ENCODE measurements at places on chromosomes 6 and 20.
A peak's percentile ranks its signal among the peaks of the same experiment; 100 is the strongest.

DNA sequence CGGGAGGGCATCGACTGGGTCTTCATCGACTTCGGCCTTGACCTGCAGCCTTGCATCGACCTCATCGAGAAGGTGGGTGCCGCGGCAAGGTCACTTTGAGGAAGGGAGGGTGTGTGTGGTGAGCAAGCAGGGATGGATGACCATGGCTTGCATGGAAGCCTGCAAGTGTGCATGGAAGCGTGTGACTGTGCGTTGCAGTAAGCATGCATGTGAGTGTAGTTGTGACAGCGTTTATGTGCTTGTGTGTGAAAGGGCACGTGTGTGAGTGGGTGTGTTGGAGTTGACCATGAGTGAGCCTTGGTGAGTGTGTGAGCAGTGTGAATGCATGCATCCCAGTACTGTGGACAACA is 32.5 kb downstream of the MYH7B start:
- H3K36me3 ChIP-seq: no peaks in the 10 kb centered on the region
- no peak for DNase-seq
- H3K27ac ChIP-seq: no peak overlapping the region
- H3K4me3 ChIP-seq: no peak overlapping the region

DNA sequence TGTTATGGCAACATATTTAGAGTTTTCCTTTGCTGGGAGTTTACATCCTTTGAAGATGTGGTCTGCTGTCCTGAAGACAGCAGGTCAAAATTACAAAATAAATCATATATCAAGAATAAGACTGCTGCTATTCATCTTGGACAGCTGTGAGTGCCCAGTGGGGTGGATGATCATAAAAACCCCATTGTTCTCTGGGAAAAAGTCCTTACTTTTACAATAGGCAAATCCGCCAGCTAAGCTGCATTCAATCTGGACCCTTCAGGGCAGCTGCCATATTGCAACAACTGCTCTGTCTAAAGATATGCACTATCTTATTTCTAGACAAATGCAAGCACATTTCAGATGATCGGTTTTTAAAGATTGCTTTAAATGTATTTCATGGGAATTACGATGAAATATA is 19.4 kb downstream of the CASS4 start:
- no peaks in the 10 kb centered on the region for H3K36me3 ChIP-seq
- peaks cover 16% of the 10 kb centered on the region for H3K4me1 ChIP-seq
- no peaks in the 10 kb centered on the region for H3K27me3 ChIP-seq

DNA sequence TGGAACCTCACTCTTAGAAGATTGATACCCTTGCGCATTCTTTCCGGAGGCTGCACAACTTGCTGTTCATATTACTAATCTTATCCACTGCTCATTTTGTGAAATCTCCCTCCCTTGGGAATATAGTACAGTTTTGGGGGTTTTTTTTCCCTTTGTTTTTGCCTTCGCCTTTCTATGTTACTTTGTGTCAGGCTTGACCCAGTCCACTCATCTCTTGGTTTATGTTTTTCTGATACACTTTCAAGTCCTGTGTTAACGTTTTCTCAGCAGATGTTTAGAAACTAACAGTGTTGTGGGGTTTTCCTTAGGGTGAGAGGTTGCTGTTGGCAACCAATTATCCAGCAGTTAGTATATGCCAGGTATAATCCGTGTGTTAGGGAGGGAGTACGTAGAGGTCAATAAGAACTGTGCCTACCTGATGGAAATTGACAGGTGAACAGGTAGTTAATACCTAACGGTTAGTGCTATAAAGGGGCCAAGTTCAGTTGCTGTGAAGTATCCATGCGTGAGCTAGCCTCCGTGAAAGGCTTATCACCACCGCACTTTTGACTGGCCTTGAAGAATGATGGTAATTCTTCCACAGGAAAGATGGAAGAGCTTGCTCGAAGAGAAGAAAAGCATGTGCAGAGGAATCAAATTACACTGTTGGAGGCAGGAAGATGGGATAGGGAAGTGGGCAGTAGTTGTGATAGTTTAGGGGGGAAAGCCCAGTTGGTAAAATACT is 1.4 kb downstream of the NFYA start:
- peak overlapping the region; percentile 92 for H3K4me3 ChIP-seq
- peak overlapping the region; percentile 94 for H3K27ac ChIP-seq
- DNase-seq: no peak
- peaks cover 17% of the 10 kb centered on the region for H3K36me3 ChIP-seq
- H3K4me1 ChIP-seq: peaks cover 30% of the 10 kb centered on the region

GRCh38 chr6:18328070-18328469 is 59.1 kb upstream of the RNF144B start:
- H3K4me3 ChIP-seq: no peak overlapping the region
- no peak overlapping the region for H3K27ac ChIP-seq
- H3K4me1 ChIP-seq: no peaks in the 10 kb centered on the region
- H3K36me3 ChIP-seq: no peaks in the 10 kb centered on the region

GRCh38 chr6:147821295-147821897 is 312.9 kb downstream of the SAMD5 start:
- H3K27ac ChIP-seq: no peak overlapping the region
- no peaks in the 10 kb centered on the region for H3K4me1 ChIP-seq
- H3K4me3 ChIP-seq: no peak overlapping the region
- no peaks in the 10 kb centered on the region for H3K36me3 ChIP-seq

DNA sequence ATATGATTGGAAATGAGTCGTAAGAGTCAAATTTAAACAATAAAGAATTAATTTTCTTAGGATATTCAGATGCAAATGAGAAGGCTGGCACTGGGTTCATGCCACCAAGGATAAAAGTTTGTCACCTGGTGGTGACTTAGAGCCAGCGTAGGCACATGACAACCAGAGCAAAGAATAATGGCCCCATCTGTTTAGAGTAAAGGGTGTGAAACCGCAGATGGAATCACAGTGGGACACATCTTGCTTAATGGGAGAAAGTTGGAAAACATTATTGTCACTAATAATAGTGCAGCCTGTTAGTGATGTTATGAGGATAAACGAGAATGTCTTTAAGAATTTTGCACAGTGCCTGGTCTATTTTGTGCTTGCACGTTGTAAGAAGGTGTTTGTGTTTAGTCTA is 727.8 kb downstream of the QKI start:
- DNase-seq: no peak
- H3K4me3 ChIP-seq: no peak overlapping the region
- H3K27ac ChIP-seq: no peak overlapping the region
- H3K4me1 ChIP-seq: no peaks in the 10 kb centered on the region

GRCh38 chr6:117449549-117450439 is 24.1 kb upstream of the ROS1 start:
- DNase-seq: peak; percentile 11
- no peak overlapping the region for H3K4me3 ChIP-seq
- no peak overlapping the region for H3K27ac ChIP-seq
- no peaks in the 10 kb centered on the region for H3K4me1 ChIP-seq
- peaks cover 9% of the 10 kb centered on the region for H3K27me3 ChIP-seq
- no peaks in the 10 kb centered on the region for H3K36me3 ChIP-seq

DNA sequence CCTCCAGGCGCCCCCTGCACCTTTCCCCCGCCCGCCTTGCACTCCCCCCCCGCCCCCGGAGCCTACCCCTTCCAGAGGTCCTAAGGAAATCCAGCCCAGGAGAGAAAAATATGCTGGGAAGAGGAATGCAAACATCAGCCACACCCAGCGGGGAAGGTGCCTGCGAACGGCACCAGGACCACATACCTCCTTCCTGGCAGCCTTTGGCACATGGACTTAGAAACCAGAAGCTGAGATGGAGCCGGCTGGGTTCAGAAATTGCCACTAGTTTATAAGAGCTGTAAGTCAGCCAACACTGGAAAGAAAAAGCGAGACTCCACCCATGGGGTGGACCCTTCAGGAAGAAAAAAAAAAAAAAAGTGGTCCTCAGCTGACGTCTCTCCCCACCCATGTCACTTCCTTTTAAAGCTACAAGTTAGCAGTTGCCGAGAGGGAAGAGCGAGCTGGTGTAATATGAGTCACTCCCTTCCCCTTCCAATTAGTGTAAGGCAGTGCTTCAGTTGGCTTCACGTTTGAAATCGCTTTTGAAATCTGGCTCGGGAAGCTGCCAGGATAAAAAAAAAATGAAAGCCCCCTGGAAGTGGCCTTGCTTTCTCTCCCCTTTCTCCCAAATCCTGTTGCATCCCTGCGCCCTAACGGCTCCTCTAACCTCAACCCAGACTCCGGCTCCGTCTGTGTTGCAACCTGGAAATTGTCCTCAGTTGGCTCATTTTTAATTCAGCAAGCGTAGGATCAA is at the start of gene AGPAT4:
Gene AGPAT4, minus strand, starts transcription at position 310 of the 736 bp plus-strand sequence. CDS start 41,848 bp downstream, outside the sequence.
- H3K27me3 ChIP-seq: no peaks in the 10 kb centered on the region
- DNase-seq: peak; percentile 49
- no peaks in the 10 kb centered on the region for H3K36me3 ChIP-seq
- H3K27ac ChIP-seq: peak within 1 kb of the TSS; percentile 79

- no peaks in the 10 kb centered on the region for H3K27me3 ChIP-seq
- no peak overlapping the region for H3K4me3 ChIP-seq
- no peak overlapping the region for H3K27ac ChIP-seq
- no peak for DNase-seq
- H3K4me1 ChIP-seq: no peaks in the 10 kb centered on the region
- peaks cover under 1% of the 10 kb centered on the region for H3K36me3 ChIP-seq
These were observed 210.8 kb downstream of the CDKAL1 start for GRCh38 chr6:20744911-20745557.

GRCh38 chr20:58342104-58342945 is 32.8 kb downstream of the RAB22A start:
- H3K27ac ChIP-seq: no peak overlapping the region
- no peaks in the 10 kb centered on the region for H3K27me3 ChIP-seq
- no peaks in the 10 kb centered on the region for H3K4me1 ChIP-seq
- H3K4me3 ChIP-seq: no peak overlapping the region
- no peak for DNase-seq

GRCh38 chr6:55734256-55734655 is 141.1 kb downstream of the BMP5 start:
- no peaks in the 10 kb centered on the region for H3K4me1 ChIP-seq
- no peaks in the 10 kb centered on the region for H3K27me3 ChIP-seq
- no peak overlapping the region for H3K27ac ChIP-seq
- no peaks in the 10 kb centered on the region for H3K36me3 ChIP-seq
- H3K4me3 ChIP-seq: no peak overlapping the region
- no peak for DNase-seq

GRCh38 chr6:41677124-41677921 is 39.1 kb downstream of the MDFI start:
- no peak overlapping the region for H3K27ac ChIP-seq
- H3K4me1 ChIP-seq: peaks cover 2% of the 10 kb centered on the region
- no peaks in the 10 kb centered on the region for H3K27me3 ChIP-seq

- H3K4me3 ChIP-seq: no peak overlapping the region
- H3K27me3 ChIP-seq: no peaks in the 10 kb centered on the region
- peaks cover 29% of the 10 kb centered on the region for H3K4me1 ChIP-seq
- no peaks in the 10 kb centered on the region for H3K36me3 ChIP-seq
These were observed 16.7 kb upstream of the LMBRD1 start for GRCh38 chr6:69813508-69813907.

- H3K4me1 ChIP-seq: no peaks in the 10 kb centered on the region
- H3K27me3 ChIP-seq: no peaks in the 10 kb centered on the region
- H3K4me3 ChIP-seq: no peak overlapping the region
- no peak overlapping the region for H3K27ac ChIP-seq
- DNase-seq: no peak
- H3K36me3 ChIP-seq: no peaks in the 10 kb centered on the region
These were observed 13.2 kb upstream of the MAP3K4 start for GRCh38 chr6:160978141-160978901.

DNA sequence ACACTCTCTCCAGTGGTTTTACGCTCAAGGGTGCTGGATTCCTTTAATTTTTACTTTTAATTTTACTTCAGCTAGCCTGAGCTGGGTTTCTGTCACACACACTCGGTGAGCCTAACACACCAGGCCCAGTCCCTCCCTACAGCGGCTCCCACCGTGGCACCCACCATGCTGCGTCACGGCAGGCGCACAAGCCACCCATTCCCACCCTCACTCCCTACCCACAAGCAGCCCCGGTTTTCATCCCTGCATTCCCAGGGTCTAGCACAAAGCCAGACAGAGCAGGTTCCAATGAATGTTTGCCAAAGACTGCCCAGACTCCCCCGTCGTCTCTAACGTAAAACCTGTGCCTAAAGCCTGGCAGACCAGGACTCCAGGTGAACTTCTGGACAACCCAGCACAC is 50.3 kb downstream of the MYH7B start:
- peaks cover 97% of the 10 kb centered on the region for H3K36me3 ChIP-seq
- H3K27me3 ChIP-seq: no peaks in the 10 kb centered on the region
- no peak overlapping the region for H3K27ac ChIP-seq
- DNase-seq: no peak
- H3K4me1 ChIP-seq: no peaks in the 10 kb centered on the region

DNA sequence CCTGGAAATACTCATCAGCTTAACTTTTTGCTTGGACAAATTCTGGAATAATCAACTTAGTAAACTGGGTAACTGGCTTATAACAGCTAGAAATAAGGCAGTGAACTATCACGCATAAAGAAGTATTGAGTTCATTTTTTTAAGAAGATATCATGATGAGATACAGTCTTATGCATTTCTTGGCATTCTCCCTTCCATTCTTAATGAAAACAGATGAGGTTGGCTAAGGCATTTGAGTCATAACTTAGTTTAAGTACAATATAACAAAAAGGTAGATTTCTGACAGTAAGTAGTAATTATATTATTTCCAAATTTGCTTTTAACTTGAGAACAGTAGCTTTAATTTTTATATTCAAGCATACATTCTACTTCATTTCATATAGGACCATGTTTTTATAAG is 56.1 kb downstream of the SAMD5 start:
- H3K4me1 ChIP-seq: no peaks in the 10 kb centered on the region
- DNase-seq: no peak
- H3K27me3 ChIP-seq: no peaks in the 10 kb centered on the region
- H3K36me3 ChIP-seq: no peaks in the 10 kb centered on the region
- H3K27ac ChIP-seq: no peak overlapping the region

GRCh38 chr6:6564154-6564553 is 24.4 kb upstream of the LY86 start:
- no peak for DNase-seq
- no peak overlapping the region for H3K27ac ChIP-seq
- no peak overlapping the region for H3K4me3 ChIP-seq
- no peaks in the 10 kb centered on the region for H3K27me3 ChIP-seq
- H3K36me3 ChIP-seq: no peaks in the 10 kb centered on the region

DNA sequence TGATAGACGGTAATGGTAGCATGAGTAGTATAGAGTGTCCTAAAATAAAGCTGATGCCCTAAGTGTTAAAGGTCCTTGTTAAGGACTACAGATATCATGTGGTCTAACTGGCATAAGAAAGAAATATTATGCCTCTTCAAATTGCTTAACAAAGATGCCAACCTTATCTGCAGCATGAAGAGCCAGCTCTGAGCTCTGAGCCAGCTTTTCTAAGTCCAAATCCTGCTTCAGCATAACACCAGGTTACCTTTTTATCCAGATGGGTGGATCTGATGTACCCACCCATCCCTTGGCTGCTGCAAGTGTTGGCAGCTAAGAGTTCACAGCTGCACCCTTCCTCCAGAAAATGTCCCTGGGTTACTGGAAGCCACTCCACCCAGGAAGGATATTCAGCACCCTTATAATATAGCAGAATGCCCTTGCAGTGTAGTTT is 83.8 kb downstream of the TENT5A start:
- no peak for DNase-seq
- H3K27me3 ChIP-seq: no peaks in the 10 kb centered on the region
- no peak overlapping the region for H3K27ac ChIP-seq
- H3K4me3 ChIP-seq: no peak overlapping the region
